Sigmoid colon (tissue), 7 donors: ENCODE measurements at places on chromosomes 5 and 9.

DNA sequence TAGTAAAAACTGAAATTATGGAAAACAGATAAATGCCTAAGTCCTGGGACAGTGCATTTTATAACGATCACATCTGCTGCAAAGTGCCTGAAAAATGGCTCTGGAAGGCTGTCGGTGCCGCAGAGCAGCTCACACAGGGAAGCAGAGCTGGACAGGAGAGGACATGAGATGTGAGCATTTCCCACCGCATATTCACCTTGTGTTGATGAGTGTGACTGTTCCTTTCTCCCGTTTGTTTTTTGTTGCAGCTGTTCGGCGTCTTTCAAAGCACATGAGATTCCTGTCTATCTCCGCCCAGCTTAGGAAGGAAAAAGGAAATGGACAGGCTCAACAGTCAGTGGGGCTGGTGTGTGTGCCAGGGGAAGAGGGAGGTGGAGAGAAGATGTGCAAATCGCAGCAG lies 164.9 kb upstream of the SEMA6A start:
- DNase-seq = no peak

DNA sequence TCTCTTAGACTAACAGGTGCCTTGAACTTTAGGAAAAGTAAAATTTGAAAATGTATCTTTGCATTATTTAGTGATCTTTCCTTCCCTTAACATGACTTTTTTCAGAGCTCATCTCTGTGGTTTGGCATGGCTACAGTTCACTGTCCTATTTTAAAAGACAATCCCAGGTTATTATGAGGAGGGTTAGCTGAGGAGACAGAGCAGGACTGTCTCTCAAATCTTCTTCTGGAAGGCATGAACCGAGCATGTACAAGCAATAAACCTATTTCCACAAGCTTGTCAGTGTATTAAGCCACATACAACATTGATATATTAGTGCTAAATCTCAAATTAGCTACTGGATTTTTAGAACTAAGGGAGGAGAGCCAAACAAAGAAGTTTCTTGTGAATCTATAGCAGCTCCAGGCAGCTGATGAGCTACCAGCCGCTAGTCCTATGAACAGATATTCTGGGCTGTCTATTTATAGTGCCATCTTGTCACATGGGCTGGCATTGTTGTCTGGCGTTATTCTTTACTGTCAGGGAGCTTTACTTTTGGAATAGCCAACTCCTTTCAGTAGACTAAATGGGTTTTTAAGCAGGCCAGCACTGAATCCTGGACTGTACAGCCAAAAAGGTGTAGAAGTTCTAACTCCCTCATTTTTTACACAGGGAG lies 171.2 kb upstream of the ACTBL2 start:
- no peak for DNase-seq

GRCh38 chr5:132774406-132774805 lies 2.6 kb downstream of the SEPTIN8 start:
- peak; percentile 46 for DNase-seq

- DNase-seq = no peak
Observed at GRCh38 chr9:128593856-128594255, 41.5 kb downstream of the SPTAN1 start.

GRCh38 chr5:155069961-155070360 lies 56.4 kb downstream of the KIF4B start:
- no peak for DNase-seq

DNA sequence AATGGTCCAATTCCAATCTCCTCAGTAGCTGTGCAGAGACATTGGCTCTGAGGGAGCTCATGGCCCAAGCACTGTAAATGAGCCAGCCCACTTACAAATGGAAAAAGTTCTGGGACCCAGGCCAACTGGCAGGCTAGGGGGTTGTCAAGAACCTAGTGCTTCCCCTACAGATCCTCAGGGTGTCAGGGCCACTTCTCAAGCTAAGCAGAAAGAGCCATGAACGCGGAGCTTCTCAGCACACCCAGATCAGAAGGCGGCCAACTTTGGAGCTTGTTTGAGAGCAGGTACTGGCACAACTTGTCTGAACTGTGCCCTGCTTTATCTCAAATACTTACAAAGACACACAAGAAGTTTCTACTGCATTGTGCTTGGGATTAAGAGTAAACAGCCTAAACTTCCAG lies 17.5 kb downstream of the TLE1 start:
- peak; percentile 99 for DNase-seq

DNA sequence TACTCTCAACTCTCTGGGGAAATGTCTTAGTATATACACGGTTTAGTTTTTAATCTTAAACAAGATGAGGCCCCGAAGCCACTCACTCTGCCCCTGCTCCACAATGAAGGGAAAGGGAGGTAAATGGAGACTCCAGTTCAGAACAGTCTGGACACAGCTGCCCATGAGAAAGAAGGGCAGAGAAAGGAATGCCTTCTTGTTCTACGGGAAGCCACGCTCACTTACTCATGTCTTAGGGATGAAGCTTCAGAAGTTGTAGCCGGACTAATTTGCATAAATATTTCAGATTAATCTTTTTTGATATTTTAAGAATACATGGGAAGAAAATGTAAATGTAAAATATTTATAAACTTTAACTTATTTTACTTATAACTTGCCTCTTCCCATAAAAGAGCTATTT lies 94.0 kb downstream of the COL23A1 start:
- no peak for DNase-seq
